Forelimb muscle (tissue), 1 donor: ENCODE measurements at places on chromosomes 16 and 17.
A peak's percentile ranks its signal among the peaks of the same experiment; 100 is the strongest.

DNA sequence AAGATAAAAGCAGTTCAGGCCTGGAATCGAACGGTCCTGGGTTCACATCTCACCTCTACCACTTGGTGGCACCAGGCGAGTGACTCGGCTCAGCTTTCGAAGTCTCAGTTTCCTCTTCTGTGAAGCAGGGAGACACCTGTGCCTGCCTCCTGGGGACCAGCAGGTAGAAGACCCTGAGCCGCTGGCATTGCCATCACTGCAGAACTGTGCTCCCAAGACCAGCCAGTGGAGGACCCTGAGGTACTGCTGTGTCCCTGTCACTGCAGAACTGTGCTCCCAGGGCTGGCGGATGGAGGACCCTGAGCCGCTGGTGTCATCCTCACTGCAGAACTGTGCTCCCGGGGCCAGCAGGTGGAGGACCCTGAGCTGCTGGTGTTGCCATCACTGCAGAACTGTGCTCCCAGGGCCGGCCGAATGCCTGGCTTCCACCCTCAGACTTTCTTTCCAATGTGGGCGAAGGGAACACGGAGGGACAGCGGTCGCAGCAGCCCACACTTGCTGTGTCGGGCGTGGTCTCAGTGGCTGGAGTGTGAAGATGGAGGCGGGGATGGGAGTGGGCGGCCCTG lies 8.7 kb upstream of the SLC7A5 start:
- DNase-seq: no peak

DNA sequence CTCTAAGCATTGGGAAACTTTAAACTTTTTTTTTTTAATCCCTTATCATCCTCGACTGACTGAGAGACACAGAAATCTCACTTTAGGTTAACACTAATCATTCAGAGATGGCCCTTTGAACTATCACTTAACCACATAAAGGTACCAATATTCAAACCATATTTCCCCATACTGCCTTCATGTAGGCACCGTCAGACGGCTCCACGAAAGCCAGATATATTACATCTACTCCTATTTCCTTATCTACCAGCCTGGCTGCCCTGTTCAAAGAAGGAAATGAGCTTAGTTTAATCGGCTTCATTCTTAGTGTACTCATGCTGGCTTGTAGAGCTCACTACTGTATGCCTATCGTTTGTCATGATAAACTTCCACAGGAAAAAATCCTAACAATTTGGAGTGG lies 270.9 kb downstream of the CEP112 start:
- DNase-seq: no peak

- no peak for DNase-seq
Observed at GRCh38 chr16:61024180-61024900, 1011.9 kb downstream of the CDH8 start.

DNA sequence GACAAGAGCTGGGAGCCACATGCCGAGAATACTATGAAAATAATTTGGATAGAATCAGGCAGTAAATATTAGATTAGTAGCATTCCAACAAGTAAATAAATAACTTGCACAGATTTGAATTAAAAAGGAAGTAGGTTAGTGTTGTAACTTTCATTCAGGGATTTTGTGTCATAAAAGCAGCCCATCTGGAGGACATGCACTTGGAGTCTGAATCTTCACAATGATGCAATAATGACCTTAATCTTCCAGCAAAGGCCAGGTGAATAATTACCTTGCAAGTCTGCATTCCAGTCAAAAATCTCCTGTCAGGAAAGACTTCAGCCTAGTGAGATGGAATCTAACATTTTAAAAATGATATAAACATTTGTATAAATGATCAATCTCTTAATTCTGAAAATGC lies 518.1 kb downstream of the KCNJ2 start:
- no peak for DNase-seq

DNA sequence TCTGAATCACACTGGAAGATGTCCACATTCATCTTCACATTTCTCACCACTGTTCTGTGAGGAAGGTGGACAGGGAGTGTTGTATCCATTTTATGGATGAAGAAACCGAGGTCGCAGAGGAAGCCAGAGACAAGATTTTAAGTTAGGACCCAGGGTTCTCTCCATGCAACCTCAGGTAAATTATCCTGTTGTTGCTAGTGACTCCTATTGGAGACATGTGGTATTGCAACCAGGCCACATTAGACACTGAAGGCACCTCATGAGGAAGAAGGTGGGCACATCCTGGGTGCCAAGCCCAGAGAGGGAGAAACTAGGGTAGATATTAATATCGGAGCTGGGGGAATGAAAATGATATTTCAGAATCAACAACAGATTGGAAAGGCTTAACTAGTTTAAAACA lies 8.5 kb upstream of the WNT9B start:
- DNase-seq: no peak

GRCh38 chr17:74541176-74542111 lies 4.5 kb downstream of the CD300C start:
- DNase-seq: no peak

DNA sequence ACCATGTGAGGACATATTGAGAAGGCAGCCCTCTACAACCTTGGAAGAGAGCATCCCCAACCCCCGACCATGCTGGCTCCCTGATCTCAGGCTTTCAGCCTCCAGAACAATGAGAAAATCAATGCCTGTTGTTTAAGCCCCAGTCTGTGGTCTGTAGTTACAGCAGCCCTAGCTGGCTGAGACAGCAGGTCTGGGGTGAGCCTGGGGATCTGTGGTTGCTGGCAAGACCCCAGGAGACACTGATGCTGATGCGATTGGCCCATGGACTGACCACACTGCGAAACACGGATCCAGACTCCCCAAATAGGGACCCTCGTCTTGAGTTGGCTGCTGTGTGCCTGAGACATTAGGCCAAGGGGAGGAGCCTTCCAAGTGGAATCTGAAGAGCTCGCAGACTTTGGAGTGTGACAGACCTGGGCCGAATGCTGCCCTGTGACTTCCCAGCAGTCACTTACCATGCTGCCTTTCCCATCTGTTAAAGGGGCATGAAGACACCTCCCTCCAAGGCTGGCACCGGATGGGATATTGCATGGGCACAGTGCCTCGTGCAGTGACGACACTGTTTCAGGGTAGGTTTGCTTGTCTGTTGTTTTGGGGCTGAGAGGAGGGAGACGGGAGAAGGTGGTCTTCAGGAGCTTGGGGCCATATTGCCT lies 147.8 kb upstream of the RPL38 start:
- no peak for DNase-seq

DNA sequence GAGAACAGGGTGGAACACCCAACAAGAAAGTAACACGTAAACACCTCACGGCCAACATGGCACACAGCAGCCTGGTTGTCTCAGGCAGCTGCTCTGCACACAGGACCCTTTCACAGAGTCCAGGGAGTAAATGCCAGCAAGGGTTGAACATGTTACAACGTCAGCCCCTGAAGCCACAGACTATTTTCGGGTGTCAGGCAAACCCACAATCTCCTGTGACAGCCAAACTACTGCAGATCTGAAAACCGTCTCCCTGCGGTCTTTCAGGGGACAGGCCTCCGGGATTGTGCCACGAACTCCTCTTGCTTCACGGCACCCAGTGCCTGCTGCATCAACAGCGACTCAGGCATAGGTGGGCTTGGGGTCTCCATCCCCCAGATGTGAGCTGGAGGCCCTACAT lies 127.7 kb downstream of the XYLT1 start:
- no peak for DNase-seq

GRCh38 chr16:86558355-86559193 lies 3.5 kb upstream of the MTHFSD start:
- no peak for DNase-seq

GRCh38 chr16:78957317-78958100 lies 643.0 kb downstream of the MAF start:
- DNase-seq: no peak

DNA sequence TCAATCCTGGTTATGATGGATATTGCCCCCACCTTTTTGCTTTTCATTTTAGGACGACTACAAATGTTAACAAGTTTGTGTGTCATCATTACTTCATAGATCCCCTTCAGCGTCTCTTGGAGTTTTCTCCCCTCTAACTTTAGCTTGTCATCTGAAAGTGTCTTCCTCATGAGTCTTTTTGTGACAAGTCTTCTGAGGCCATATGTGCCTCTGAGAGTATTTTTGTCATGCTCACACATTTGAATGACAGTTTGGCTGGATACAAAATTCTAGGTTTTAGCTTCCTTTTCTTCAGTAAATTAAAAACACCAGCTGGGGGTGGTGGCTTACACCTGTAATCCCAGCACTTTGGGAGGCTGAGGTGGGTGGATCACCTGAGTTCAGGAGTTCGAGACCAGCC lies 203.8 kb upstream of the CHMP6 start:
- no peak for DNase-seq

GRCh38 chr16:6382924-6383459 lies 949.7 kb upstream of the RBFOX1 start:
- DNase-seq: no peak

DNA sequence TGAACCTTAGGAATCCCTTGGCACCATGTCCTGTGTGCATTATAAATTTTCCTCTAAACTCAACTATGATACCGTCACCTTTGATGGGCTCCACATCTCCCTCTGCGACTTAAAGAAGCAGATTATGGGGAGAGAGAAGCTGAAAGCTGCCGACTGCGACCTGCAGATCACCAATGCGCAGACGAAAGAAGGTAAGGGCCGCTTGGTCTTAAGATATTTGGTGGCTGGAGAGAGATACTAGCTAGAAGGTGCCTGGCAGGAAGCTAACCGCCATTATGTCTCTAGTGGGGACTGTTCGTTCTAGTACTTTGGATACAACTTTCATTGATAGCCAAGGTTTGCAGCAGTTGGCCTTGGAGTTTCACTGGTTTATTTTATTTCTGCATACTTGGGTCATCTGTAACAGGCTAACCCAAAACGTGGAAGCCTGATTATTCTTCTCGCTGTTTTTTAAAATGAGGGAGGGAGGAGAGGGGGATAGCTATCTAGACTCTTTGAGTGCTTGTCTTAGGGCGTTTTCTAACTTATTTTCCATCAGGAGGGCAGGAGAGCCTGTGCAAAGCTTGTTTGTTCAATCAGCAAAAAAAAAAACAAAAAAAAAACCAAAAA lies 1.3 kb downstream of the RBBP6 start:
- DNase-seq: no peak

- no peak for DNase-seq
Observed at GRCh38 chr16:26901196-26901861, 165.4 kb upstream of the C16orf82 start.

GRCh38 chr16:77502448-77502847 lies 67.6 kb upstream of the ADAMTS18 start:
- no peak for DNase-seq

DNA sequence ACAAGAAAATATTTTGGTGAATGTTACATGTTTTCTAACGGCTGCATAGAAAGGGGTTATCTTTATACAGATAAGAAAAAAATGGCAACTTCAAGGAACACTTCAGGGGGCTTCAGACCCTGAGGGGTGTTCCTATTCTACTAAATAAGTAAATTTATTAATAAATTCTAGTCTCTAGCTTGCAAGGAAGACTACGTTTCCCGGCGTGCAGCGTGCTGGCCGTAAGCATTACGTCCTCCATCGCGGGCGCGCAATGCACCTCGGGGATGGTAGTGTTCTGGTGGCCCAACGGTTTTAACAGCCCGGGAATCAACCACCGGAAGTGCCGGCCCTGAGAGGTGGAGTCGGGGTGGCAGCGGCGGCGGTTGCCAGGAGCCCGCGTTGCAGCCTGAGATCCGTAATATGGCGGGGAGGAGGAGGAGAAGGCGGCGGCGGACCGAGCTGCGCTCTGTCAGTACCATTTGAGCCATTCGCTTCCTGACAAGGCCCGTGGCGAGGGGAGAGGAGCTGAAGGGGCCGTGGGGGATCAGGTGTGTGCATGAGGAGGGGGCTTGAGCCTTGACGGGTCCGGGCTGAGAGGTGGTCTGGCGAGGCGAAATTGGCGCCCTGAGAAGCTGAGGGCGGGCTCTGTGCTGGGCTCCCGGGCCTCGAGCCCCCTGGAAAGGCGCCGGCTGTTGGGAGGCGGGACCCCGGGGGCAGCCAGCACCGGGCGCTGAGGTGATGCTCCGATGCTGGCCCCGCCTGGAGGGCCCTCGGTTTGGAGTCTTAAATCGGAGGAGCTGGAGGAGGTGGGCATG lies at the start of gene CCP110:
Gene CCP110, plus strand, starts transcription at position 384 of the 797 bp plus-strand sequence. CDS start 3,940 bp downstream, outside the sequence.
- peak; percentile 80 for DNase-seq

DNA sequence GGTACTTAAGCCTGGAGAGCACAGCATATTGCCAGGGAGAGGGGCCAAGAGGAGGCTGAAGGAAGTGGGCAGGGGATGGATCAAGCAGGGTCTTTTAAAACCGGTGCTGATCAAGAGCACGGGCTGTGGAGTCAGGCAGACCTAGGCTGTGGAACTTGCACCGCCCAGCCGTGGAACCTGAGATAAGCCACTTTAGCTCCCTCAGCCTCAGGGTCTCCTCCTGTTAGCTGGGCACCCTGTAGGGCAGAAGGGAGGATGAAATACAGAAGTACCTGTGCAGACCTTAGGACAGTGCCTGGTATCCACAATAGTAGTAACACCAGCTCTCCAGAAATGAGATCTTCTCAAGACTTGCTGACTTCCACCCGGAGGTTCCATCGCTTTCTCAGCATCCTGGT lies 9.3 kb downstream of the ODAD4 start:
- no peak for DNase-seq

DNA sequence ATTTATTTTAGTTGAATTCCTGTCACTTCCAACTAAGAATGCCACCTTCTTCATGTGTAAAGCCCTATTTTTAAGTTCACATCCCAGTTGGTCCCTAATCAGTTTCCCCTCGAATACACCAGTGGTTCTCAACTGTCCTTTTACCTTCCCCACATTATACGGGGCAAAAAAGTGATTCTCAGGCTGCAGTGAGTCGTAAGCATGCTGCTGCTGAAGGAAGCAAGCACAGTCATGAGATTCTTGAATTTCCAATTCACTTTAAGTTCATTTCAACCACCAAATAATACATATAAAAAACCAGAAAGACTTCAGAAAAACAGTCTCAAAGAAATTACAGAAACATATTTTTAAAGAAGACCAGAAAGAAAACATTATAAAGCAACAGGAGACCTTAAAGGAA lies 47.9 kb downstream of the UBE2G1 start:
- no peak for DNase-seq

- no peak for DNase-seq
Observed at GRCh38 chr17:72358465-72358864, 237.6 kb downstream of the SOX9 start.

GRCh38 chr17:8960325-8961140 lies 5.0 kb downstream of the PIK3R5 start:
- DNase-seq: no peak

DNA sequence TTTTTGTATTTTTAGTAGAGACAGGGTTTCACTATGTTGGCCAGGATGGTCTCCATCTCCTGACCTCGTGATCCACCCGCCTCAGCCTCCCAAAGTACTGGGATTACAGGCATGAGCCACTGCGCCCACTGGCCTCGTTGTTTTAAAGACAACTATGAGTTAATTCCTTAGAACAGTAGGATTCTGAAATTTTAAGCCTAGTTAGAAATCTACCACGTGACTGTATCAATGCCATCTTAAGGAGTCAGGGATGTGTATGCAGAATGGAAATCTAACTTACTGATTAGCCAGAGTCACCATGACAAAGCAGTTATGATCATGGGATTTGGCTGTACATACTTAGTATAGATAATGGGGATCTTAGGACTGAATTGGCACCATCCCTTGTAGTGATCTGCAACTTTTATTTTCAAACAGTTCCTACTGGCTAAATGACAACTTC lies 2.8 kb downstream of the CEP20 start:
- DNase-seq: no peak
